ENCODE measurements at places on chromosomes 12 and 14.

DNA sequence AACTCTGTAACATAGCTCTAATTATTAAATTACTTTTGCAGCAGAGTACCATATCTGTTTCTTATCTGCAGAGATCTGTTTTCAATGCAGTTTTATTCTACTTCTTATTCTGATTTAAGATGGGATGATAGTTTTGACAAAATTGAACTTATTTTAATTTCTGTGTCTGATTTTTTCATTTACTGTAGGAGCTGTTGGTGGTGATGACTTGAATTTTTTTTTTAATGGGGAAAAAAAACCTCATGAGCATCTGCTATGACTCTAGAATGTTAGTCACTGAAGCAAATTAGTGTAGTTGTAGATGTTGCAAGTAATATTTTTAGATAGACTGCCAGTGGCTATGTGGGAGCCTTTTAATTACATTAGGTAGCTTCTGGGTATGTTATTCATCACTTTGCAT is 23.4 kb downstream of the DNM1L start:
- DNase-seq = no peak

- no peak for DNase-seq
Observed at GRCh38 chr14:34275078-34275477, 187.0 kb downstream of the SPTSSA start.

DNA sequence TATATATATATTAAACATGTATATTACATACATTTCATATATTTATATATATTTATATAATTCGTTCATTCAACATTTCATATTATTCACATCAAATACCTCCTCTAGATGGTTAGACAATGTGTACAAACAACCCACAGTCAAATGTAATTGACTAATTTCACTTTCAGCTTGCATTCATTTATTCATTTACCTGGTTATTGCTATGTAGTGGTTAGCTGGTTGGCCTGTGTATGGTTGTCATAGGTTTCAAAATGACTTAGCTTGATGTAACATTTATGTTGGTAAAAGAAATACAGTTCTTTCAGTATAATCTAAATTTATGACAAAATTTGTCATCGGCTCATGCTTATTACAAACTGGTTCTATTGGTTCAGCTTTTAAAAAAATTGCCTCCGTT is 389 bp downstream of the OR4K13 start:
- no peak for DNase-seq

DNA sequence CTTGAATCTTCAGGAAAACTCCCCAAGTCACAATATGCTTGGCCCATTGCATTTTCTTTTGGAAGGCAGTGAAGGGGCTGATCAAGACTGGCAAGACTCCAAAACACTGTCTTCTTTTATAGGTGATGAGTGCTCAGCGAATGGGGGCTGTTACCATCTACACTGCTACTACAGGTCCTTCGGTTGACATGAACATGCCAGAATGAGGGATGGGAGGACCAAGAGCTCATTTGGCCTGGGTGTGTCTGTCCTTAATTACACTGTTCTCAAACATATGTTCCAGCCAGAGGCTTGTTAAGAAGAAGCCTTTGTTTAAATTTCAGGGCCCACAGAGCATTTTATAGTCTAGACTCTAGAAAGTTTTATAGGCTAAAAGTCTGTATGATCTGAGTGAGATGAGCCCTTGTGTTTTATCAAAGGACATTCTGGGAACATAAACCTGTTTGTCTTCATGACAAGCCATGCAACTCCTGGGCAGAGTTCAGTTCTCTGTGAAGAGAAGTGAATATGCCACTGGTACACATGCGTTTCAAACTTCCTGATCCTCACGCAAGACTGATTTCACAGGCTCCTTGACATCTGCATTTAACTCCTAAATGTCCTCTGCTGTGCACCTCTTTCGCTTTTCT is 4.7 kb upstream of the FAM234B start:
- DNase-seq = no peak

DNA sequence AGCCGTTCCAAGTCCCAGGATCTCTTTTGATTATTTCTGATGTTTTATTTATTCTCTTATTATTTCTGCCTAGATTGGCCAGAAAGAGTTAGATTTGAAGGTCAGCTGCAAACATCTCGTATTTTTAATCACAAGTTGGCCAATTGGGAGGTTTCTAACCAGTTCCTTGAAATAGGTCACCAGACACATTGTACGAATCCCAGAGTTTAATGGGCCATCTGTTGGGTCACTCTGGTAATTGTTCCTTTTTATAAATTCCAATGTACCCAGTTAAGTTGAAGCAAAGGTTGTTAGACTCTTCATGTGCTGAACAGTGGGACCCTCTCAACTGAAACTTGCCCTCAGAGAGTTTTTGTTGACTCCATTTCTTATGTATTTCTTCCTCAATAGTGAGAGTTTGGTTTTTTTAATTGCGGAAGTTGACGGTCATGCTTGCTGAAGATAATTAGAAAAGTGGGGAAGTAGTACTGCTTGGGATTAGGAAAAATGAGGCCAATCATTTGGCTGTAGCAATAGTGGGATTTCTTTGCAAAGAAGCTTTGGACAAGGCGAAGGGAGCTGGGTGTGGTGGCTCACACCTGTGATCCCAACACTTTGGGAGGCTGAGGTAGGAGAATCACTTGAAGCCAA is 382.7 kb upstream of the RGS6 start:
- DNase-seq = no peak

GRCh38 chr12:112575559-112576067 is 156.9 kb downstream of the PTPN11 start:
- DNase-seq = no peak

GRCh38 chr12:66514581-66514980 is 164.3 kb downstream of the GRIP1 start:
- no peak for DNase-seq

GRCh38 chr12:89474615-89475014 is 50.0 kb downstream of the GALNT4 start:
- DNase-seq = no peak

DNA sequence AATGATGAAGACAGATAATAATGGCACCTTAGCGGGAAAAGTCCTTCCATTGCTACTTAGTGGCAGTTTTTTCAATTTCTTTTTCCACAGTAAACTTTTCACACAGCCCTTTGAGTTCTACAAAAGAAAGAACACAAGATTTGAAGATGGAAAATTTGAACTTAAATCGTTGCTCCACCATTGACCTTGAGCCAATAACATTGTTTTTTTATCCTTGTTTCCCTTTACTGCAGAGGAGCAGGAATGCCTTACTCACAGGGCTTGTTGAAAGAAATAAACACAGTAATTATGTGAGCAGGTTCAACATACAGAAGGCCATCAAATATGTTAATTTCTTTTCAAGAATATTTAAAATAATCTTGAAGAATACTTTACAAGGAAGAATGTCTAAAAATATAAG is 181.5 kb upstream of the KRR1 start:
- no peak for DNase-seq

All from stimulated activated CD4-positive, alpha-beta T cell treated with anti-CD3 and anti-CD28 coated beads, Interleukin-12 subunit alpha, Interleukin-12 subunit beta, amount 100 ng/mL, for 4 hours (primary cell).